ENCODE measurements at places on chromosomes 7 and 10. TPM values are rescaled to one million over a fixed set of nuclear protein-coding genes. Genes with fewer than 3 reads are reported as not detected.

Gene CACNB2
- 0.17 TPM for polyA plus RNA-seq

Gene CPXM2
- 3.7 TPM for polyA plus RNA-seq

Gene CDHR3
- polyA plus RNA-seq: 0.32 TPM

Gene EVX1
- polyA plus RNA-seq: not detected

Gene SEC61A2
- 2.7 TPM for polyA plus RNA-seq

Gene MRC1
- 20.9 TPM for polyA plus RNA-seq

Gene CTAGE15
- 0.09 TPM for polyA plus RNA-seq

Gene NKX1-2
- not detected for polyA plus RNA-seq

Gene ZCWPW1
- 24.3 TPM for polyA plus RNA-seq

Gene IDI2
- polyA plus RNA-seq: not detected

Gene FZD1
- 1.2 TPM for polyA plus RNA-seq

Gene PNLIPRP2
- polyA plus RNA-seq: not detected

Gene STN1
- 15.1 TPM for polyA plus RNA-seq

Gene ZNF800
- polyA plus RNA-seq: 8.8 TPM

Gene ASAH2B
- 1.1 TPM for polyA plus RNA-seq

Gene TUBB8
- not detected for polyA plus RNA-seq

Gene FBXW4
- 24.1 TPM for polyA plus RNA-seq

Gene CCL24
- 11.1 TPM for polyA plus RNA-seq

Gene SUN1
- 54.9 TPM for polyA plus RNA-seq

Gene MINPP1
- polyA plus RNA-seq: 5.9 TPM

Gene STARD3NL
- 24.1 TPM for polyA plus RNA-seq

Gene ZNF138
- 7.0 TPM for polyA plus RNA-seq

Gene GPER1
- polyA plus RNA-seq: 3.7 TPM

Gene ACBD7
- polyA plus RNA-seq: 0.09 TPM

Gene NSUN5
- 42.6 TPM for polyA plus RNA-seq
